IMR-90 (cell line): ENCODE measurements at places on chromosomes 4 and X. TPM values are rescaled to one million over a fixed set of nuclear protein-coding genes. Genes with fewer than 3 reads are reported as not detected.

DNA sequence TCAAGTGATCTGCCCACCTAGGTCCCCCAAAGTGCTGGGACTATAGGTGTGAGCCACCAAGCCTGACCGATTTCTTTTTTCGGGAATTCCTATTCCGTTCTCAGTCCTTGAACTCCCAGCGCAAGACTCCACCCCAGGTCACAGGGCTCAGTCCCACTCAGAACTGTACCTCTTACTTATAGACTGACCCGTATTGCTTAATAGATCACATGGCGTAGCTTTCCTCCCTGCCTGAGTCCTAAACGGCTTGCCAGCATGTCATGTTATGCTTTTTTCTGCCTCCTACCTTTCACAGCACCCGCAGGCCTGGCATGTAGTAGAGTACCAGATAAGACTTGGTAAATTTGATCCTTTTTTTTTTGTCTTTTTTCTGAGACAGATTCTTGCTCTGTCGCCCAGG, 22.4 kb downstream of the SAT1 start:
- no peaks in the 10 kb centered on the region for H3K27me3 ChIP-seq
- H3K4me1 ChIP-seq, result peaks cover 7% of the 10 kb centered on the region
- H3K27ac ChIP-seq, result no peak overlapping the region
- no peak overlapping the region for H3K4me3 ChIP-seq
- DNase-seq, result no peak

The SRPK3 gene
- 0.36 and 0.56 TPM in 2 replicates for total RNA-seq

- H3K4me3 ChIP-seq, result no peak overlapping the region
- H3K27me3 ChIP-seq, result no peaks in the 10 kb centered on the region
- H3K4me1 ChIP-seq, result no peaks in the 10 kb centered on the region
- H3K27ac ChIP-seq, result no peak overlapping the region
- H3K36me3 ChIP-seq, result peaks cover 10% of the 10 kb centered on the region; the same call in 1 of the 2 replicates
These were observed 41.0 kb downstream of the ACSL1 start for GRCh38 chr4:184784628-184785257.

- no peak for DNase-seq
- no peaks in the 10 kb centered on the region for H3K4me1 ChIP-seq
- no peak overlapping the region for H3K4me3 ChIP-seq
- H3K36me3 ChIP-seq, result no peaks in the 10 kb centered on the region
- H3K27me3 ChIP-seq, result no peaks in the 10 kb centered on the region
These were observed 871.2 kb upstream of the TENM3 start for GRCh38 chr4:181372014-181372413.

- H3K27ac ChIP-seq, result no peak overlapping the region
- DNase-seq, result no peak
- no peaks in the 10 kb centered on the region for H3K4me1 ChIP-seq
- no peaks in the 10 kb centered on the region for H3K27me3 ChIP-seq
These were observed 22.1 kb downstream of the GRIA3 start for GRCh38 chrX:123206176-123206575.

DNA sequence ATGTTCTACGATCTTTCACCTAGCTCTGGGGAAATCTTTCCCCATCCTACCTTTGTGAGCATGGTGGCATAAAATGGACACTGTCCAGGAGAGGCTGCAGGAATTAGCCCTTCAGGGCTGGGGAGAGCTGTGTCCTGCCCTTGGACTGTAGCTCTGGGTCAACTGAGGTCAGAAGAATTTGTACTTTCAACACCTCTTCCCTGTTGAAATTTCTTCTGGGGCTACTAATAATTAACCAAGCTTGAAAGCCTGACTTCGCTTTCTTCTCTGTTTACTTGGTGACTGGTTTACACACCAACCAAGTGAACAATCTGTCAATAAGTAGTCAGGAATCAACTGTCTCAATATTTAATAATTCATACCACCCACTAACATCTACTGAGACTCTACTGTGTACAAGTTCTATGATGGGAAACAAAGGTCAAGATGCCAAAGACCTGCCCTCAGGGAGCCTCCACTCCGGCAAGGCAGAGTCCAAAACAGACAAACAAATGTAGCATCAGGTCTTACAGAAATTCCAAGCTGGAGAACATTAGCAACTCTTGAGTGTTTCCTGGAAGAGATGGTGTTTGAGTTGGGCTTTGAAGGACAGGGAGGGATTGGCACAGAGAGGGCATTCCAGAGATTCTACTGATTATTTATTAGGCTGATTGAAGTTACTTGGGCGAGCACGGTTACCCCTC, 113.1 kb downstream of the ENPP6 start:
- H3K4me3 ChIP-seq, result no peak overlapping the region
- DNase-seq, result no peak
- no peaks in the 10 kb centered on the region for H3K36me3 ChIP-seq
- H3K27ac ChIP-seq, result no peak overlapping the region

The PTCHD1 gene
- total RNA-seq, result not detected in 2 replicates

DNA sequence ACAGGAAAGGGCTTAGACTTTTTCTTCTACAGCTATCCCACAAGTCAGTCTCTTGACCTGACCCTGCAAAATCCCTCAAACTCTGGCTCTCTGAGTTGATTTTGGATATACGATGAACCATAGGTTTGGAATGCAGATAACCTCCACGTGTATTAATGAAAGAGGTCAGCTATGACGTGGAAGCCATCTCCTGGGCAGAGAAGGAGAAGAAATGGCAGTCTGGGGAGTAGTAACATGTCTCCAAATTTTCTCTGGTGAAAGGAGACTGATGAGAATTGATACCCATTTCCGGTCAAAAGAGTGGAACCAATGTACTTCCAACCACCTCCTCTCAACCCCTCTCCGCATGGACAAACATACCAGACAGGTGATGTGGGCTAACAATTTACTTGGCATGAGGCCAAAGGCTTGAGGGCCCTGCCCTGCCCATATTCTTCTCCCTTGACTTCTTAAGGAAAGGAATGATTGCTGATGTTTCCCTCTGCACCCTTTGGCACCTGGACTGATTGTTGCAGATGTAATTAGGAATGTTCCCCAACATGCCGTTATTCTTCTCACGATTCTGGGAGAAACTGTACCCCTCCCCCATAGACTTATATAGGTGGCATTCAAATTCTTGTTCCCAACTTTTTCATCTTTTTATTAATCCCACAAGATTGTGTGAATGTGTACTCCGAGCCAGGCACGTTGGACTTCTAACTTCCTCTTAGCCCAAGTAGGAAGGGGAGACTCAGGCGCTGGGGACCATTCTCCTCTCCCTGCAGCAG, 580 bp upstream of the PLS3 start:
- H3K27ac ChIP-seq, result peak overlapping the region; percentile 99
- peak; percentile 75 for DNase-seq
- peaks cover 3% of the 10 kb centered on the region for H3K4me1 ChIP-seq
- peaks cover 2% of the 10 kb centered on the region; the same call in 1 of the 2 replicates for H3K27me3 ChIP-seq

GRCh38 chrX:119273420-119274192, 37.5 kb downstream of the PGRMC1 start:
- H3K27ac ChIP-seq, result no peak overlapping the region
- peak overlapping the region; percentile 10; the same call in 1 of the 2 replicates for H3K4me3 ChIP-seq
- no peaks in the 10 kb centered on the region for H3K4me1 ChIP-seq
- H3K27me3 ChIP-seq, result peaks cover 22% of the 10 kb centered on the region
- peak; percentile 21 for DNase-seq
- no peaks in the 10 kb centered on the region for H3K36me3 ChIP-seq

DNA sequence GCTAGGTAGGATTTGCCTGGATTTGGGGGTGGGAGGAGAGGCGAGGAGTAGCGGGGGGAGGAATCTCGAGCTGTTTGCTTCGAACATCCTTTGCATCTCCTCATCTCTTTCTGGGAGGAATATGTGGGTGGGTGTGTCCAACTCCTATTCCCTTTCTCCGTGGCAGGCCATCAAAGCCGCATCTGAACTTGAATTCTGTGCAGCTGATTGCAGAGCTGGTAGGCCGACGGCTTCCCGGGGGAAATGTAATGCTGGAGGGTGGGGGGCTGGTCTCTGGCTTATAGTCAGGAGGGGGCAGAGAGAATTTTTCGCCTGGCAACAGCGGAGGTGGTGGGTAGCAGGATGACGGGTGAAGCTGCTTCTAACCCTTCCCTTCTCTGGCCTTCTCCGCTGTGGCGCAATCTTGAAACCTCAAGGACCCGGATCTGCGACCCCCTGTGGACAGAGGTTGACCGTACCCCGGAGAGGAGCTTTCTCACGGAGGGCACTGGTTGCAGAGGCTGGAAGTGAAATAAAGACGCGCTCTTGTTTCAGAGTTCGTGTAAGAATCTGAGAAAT, 628 bp downstream of the ZCCHC12 start:
- no peak overlapping the region for H3K27ac ChIP-seq
- H3K4me3 ChIP-seq, result no peak overlapping the region
- peaks cover 44% of the 10 kb centered on the region for H3K27me3 ChIP-seq
- no peaks in the 10 kb centered on the region for H3K36me3 ChIP-seq
- no peak for DNase-seq

The ZMAT1 gene
- total RNA-seq, result not detected in 2 replicates

DNA sequence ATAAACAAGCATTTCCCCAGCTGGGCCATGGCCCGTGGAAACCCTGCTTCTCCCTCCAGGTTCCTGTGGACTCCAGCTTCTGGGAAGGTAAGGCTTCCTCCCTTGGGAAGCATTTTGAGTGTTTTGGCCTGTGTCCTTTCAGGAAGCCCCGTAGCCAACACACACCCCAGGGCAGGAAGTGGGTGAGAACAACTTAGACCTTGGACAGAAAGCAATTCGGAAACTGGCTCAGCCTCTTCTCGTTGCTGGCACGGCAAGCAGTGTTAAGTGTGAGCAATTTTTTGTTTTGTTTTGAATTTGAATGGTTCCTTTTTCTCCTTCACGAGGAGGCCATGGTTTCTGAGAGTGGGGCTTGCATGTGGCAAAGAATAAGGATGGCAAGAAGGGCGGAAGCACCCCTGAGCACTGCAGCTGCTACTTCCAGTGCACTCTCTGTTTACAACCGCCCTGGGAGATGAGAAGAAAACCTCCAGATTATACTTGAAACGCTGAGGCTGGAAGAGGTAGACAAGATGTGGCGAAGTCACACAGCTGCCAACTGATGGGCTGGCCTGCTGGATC, 14.1 kb upstream of the CYTL1 start:
- H3K27ac ChIP-seq, result peak overlapping the region; percentile 15; the same call in 1 of the 2 replicates
- H3K27me3 ChIP-seq, result peaks cover 12% of the 10 kb centered on the region
- H3K36me3 ChIP-seq, result no peaks in the 10 kb centered on the region
- peaks cover 25% of the 10 kb centered on the region for H3K4me1 ChIP-seq

The AKAP17A gene
- total RNA-seq, result 9.0 and 10.6 TPM in 2 replicates

The CRLF2 gene
- not detected in 2 replicates for total RNA-seq

GRCh38 chr4:151887031-151887815, 126.4 kb upstream of the GATB start:
- peaks cover 13% of the 10 kb centered on the region for H3K27me3 ChIP-seq
- H3K4me3 ChIP-seq, result no peak overlapping the region
- H3K27ac ChIP-seq, result no peak overlapping the region

GRCh38 chr4:162839814-162840213, 326.9 kb downstream of the NAF1 start:
- no peaks in the 10 kb centered on the region for H3K27me3 ChIP-seq
- no peak overlapping the region for H3K27ac ChIP-seq
- no peak overlapping the region for H3K4me3 ChIP-seq
- no peaks in the 10 kb centered on the region for H3K36me3 ChIP-seq

- no peaks in the 10 kb centered on the region for H3K27me3 ChIP-seq
- no peak for DNase-seq
- H3K27ac ChIP-seq, result no peak overlapping the region
- H3K4me1 ChIP-seq, result peaks cover 4% of the 10 kb centered on the region
These were observed 28.5 kb downstream of the EDNRA start for GRCh38 chr4:147509386-147509785.

DNA sequence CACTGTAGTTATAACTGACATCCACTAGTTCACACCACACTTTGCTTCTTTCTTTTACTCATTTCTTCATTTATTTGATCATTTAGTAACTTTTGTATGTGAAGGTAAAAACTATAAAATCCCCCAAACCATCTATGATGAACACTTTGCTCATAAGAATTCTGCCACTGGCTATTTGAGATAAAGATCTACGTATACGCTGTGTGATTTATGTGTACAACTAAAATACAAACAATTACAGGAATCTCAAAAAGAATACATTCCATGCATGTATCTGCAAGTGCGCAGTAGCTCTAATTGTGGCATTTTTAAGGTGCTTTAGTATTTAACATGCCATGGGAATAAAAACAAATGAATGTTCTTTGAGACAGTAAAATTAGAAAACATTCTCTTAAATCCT, 156.9 kb upstream of the NAP1L5 start:
- H3K4me1 ChIP-seq, result peaks cover 6% of the 10 kb centered on the region
- H3K27ac ChIP-seq, result no peak overlapping the region
- H3K27me3 ChIP-seq, result no peaks in the 10 kb centered on the region
- no peaks in the 10 kb centered on the region for H3K36me3 ChIP-seq
- H3K4me3 ChIP-seq, result no peak overlapping the region

The BEX5 gene
- not detected in 2 replicates for total RNA-seq

DNA sequence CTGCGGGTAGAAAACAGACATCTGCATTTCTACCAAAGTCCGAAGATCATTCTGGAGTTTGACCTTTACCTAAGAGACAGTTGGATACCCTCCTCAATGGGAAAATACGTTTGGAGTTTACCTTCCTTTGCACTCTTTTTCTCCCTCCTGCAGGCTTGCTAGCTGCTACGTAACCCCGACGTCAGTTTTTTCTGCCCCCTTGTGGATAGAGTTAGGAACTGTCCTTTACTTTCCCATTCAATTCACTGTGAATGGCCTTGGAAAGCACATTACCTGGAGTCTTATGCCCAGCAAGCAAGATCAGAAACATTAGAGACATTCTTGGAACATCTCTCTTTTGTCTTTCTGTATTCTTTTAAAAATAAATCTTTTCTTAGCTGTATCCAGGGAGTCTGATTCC, 250.7 kb downstream of the NAP1L3 start:
- peaks cover 2% of the 10 kb centered on the region; the same call in 1 of the 2 replicates for H3K27me3 ChIP-seq
- no peak overlapping the region for H3K4me3 ChIP-seq
- H3K36me3 ChIP-seq, result no peaks in the 10 kb centered on the region
- H3K27ac ChIP-seq, result no peak overlapping the region
- no peaks in the 10 kb centered on the region for H3K4me1 ChIP-seq
- DNase-seq, result peak; percentile 1

DNA sequence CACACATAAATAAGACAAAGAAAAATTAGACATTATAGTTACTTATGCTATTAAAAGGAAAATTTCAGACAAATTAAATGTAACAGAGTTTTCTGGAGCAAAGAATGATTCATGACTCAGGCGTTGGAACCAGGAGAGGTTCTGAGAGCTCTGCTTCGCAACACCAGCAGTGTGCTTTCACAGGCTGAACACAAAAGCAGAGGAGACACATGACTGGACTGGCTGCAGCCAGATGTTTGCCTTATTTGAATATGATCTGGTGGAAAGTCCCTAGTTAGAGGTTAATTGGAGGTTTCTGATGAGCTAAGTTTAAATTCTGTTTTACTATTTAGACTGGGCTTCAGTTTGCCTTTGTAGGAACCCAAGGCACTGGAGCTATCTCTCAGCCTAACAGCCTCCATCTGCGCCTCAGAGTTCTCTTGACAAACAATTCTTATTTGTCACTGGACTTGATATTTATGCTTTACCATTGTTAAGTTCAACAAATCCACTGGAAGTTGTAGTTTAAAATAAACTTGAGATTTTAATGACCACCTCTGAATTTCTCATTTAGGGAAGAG, 16.2 kb downstream of the BOD1L1 start:
- DNase-seq, result peak; percentile 85
- peaks cover 23% of the 10 kb centered on the region for H3K36me3 ChIP-seq
- peak overlapping the region; percentile 2; the same call in 1 of the 2 replicates for H3K27ac ChIP-seq
- no peaks in the 10 kb centered on the region for H3K4me1 ChIP-seq
- H3K4me3 ChIP-seq, result no peak overlapping the region
